H7 (cell line): ENCODE measurements at places on chromosomes 4 and X. TPM values are rescaled to one million over a fixed set of nuclear protein-coding genes. Genes with fewer than 3 reads are reported as not detected.

DNA sequence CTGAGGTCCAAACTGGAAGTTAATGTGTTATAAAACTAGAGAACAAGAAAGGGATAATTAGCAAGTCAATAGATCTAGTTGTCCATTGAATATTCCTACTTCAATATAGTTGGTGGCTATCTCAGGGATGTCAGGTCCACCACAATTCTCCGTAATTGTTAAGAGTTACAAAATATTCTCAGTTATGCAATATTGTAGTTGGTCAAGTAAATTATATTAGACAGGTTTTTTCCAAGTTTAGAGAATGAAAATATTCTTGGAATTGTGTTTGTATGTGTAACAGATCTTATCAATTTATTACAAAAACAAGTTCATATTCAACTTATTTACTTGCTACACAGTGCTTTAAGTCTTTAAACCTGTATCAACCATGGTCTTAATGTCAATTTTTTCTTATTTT is 547.4 kb downstream of the SPRY1 start:
- no peak for DNase-seq

DNA sequence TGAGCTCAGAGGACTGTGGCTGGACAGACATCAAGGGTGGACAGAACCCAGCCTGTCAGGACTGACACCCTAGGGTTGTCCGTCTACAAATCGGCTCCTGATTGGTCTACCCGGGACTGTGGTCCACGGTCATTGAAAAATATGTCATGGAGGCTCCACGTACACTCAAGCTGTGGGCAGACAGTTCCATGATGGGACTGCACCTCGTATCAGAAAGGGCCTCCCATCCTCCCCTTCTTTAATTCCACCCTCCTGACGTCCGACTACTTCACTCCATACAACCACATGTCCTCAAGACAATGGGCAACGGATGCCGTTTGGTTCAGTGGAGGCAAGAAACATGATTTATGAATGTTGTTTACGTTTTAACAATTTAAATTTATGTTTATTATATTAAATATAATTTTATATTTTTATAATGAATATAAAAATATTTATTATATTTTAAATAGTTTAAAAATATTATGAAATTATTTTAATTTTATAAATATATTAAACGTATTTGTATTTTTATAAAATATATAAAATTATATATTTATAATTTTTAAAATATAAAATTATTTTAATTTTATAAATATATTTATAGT is 58.0 kb upstream of the SHOX start:
- no peak for DNase-seq

DNA sequence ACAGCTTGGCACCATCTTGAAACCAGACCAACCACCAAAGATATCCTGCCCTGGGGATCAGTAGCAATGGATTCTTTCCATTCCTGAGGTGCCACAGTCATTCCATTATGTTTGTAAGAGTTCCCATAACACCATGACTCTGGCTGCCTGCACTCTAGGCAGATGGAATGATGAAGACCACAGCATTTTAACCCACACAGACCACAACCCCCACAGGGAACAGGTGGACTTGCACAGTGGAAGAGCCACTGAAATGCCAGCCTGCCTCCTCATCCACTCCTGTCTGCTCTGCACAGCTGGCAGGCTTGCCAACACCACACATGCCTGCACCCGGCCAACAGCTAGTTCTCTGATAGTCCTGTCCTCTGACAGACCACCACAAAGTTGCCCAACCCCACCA is 2362.2 kb upstream of the AGA start:
- no peak for DNase-seq

GRCh38 chr4:79184476-79184875 is 141.4 kb downstream of the NAA11 start:
- peak; percentile 5 for DNase-seq

- DNase-seq = no peak
These were observed 611.9 kb downstream of the STPG2 start for GRCh38 chr4:97531351-97531750.

Gene MUC7
- total RNA-seq = not detected in 2 replicates

Gene STAP1
- not detected in 2 replicates for total RNA-seq

Gene HEPH
- total RNA-seq = 27.5 and 51.7 TPM in 2 replicates

Gene CCDC110
- total RNA-seq = 0.22 and 0.28 TPM in 2 replicates
